Bronchial epithelial cell (primary cell): ENCODE measurements at places on chromosomes 2 and 18. TPM values are rescaled to one million over a fixed set of nuclear protein-coding genes. Genes with fewer than 3 reads are reported as not detected.

The TAF4B gene
- total RNA-seq, result 2.3 and 6.6 TPM in 2 replicates

The KCNK3 gene
- not detected in 2 replicates for total RNA-seq

The ATOH8 gene
- 0.79 TPM in 1 of 2 replicates, not detected in the other for total RNA-seq

The NRP2 gene
- 12.8 and 21.3 TPM in 2 replicates for total RNA-seq

The ANKRD30BL gene
- total RNA-seq, result not detected in 2 replicates

The SKOR2 gene
- not detected in 2 replicates for total RNA-seq

The SS18 gene
- total RNA-seq, result 128 and 134 TPM in 2 replicates

The ABCB11 gene
- 0.26 TPM in 2 replicates for total RNA-seq

The IL1R1 gene
- 1.6 and 3.1 TPM in 2 replicates for total RNA-seq

The SCN9A gene
- total RNA-seq, result 8.4 and 14.0 TPM in 2 replicates

The PLGLB1 gene
- 0.13 and 0.26 TPM in 2 replicates for total RNA-seq

The CYP27A1 gene
- 0.13 and 0.26 TPM in 2 replicates for total RNA-seq

The HOXD13 gene
- total RNA-seq, result not detected in 2 replicates

The TTC32 gene
- 4.2 and 7.7 TPM in 2 replicates for total RNA-seq

The TMEM178A gene
- 0.26 and 0.51 TPM in 2 replicates for total RNA-seq

The STK17B gene
- total RNA-seq, result 44.2 and 51.6 TPM in 2 replicates

The SOX11 gene
- total RNA-seq, result not detected in 2 replicates

The FHOD3 gene
- total RNA-seq, result 8.8 and 15.8 TPM in 2 replicates

The MC5R gene
- total RNA-seq, result not detected in 2 replicates

The SAG gene
- not detected in 2 replicates for total RNA-seq

The PDE11A gene
- not detected in 2 replicates for total RNA-seq

The SLC11A1 gene
- total RNA-seq, result 0.26 and 0.51 TPM in 2 replicates

The MOB4 gene
- 15.0 and 22.1 TPM in 2 replicates for total RNA-seq

The OR6B2 gene
- total RNA-seq, result not detected in 2 replicates

The MOGAT1 gene
- not detected in 2 replicates for total RNA-seq

The CNRIP1 gene
- 0.26 TPM in 1 of 2 replicates, not detected in the other for total RNA-seq

The UPP2 gene
- not detected in 2 replicates for total RNA-seq

The ICOS gene
- not detected in 2 replicates for total RNA-seq

The MORN2 gene
- total RNA-seq, result 3.9 and 10.4 TPM in 2 replicates

The TGFA gene
- total RNA-seq, result 85.3 and 111 TPM in 2 replicates

The POLR1A gene
- total RNA-seq, result 9.7 and 12.0 TPM in 2 replicates

The DSG4 gene
- total RNA-seq, result under 0.01 TPM in 1 of 2 replicates, not detected in the other

The BUB1 gene
- total RNA-seq, result 1.2 and 1.3 TPM in 2 replicates

The HTR2B gene
- 0.13 and 0.53 TPM in 2 replicates for total RNA-seq

The RTN4 gene
- 106 and 162 TPM in 2 replicates for total RNA-seq

The EML6 gene
- total RNA-seq, result 0.53 and 1.7 TPM in 2 replicates
